ENCODE measurements at places on chromosomes 6 and 20.

DNA sequence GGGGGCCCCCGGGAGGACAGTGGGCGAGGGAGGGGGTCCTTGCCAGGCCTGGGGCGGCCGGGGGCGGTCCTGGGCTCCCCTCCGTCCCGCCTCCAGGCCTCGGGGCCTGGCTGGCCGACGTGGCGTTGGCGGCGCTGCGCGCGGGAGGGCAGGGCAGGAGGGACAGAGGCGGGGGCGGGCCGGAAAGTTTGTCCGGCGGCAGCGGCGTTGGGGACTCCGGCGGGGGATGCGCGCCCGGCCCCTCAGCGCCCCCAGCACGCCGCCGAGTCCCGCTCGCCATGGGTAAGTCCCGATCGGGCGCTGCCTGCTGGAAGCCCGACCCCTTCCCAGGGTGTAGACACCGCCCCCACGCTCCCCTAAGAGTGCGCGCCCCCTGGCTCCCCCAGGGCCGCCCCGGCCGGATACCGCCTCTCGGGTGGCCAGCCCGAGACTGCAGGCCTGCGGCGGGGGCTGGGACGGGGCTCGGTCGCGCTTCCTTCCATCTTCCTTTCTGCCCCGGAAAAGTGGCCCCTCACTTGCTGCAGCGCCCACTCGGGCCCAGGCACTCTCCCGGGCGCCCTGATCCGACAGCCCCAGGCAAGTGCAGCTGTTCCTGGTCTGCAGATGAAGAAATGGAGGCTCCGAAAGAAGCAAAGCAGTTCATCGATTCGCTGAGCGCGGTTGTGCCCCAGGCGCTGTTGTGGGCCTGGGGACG, at the start of gene SLC2A10:
Gene SLC2A10 (plus strand): TSS at position 191 of the 694 bp plus-strand sequence. CDS start 88 bp downstream, at position 279.
- DNase-seq = no peak

GRCh38 chr20:35541118-35541782, 628 bp upstream of the ERGIC3 start:
- DNase-seq = no peak

GRCh38 chr6:52551483-52552277, 25.2 kb downstream of the TRAM2 start:
- no peak for DNase-seq

DNA sequence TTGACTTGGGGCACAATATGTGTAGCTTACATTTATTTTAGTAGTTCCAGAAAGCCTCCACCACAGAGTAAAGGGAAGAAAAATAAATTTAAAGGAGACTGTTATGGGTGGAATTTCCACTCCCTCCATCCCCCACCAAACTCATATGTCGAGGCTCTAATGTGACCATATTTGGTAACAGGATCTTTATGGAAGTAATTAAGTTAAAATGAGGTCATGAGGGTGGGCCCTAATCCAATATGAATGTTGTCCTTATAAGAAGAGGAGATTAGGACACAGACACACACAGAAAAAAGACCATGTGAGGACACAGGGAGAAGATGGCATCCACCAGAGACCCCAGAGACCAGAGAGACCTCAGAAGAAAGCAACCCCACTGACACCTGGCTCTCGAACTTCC, 189.7 kb downstream of the EDN1 start:
- DNase-seq = no peak

GRCh38 chr20:47503685-47504084, 2.0 kb downstream of the NCOA3 start:
- no peak for DNase-seq
